ENCODE measurements at places on chromosomes 5 and 9. TPM values are rescaled to one million over a fixed set of nuclear protein-coding genes. Genes with fewer than 3 reads are reported as not detected.

GRCh38 chr5:137583129-137583528 lies 84.0 kb upstream of the SPOCK1 start:
- peaks cover 11% of the 10 kb centered on the region for H3K27me3 ChIP-seq
- H3K36me3 ChIP-seq = no peaks in the 10 kb centered on the region

GRCh38 chr5:111930449-111930848 lies 173.5 kb upstream of the NREP start:
- no peak for DNase-seq
- no peaks in the 10 kb centered on the region for H3K27me3 ChIP-seq
- H3K4me1 ChIP-seq = no peaks in the 10 kb centered on the region
- no peak overlapping the region for H3K27ac ChIP-seq

DNA sequence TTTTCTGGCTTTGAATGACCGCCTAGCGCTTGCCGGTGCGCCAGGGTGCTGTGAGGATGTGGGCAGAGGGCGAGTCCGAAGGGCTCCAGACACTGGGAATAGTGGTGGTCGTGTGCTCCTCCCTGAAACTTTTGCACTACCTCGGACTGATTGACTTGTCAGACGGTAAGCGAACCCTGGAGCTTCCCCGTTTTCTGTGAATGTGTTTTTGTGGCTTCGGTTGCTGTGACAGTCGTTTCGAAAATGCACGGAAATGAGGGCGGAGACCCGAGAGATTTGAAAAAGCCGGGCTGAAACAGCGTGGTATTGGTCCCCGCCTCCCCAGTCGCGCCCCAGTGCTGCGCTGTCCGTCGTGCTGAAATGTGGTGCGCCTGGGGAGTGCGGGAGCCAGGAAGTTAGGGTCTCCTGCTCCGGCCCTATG lies 102.5 kb upstream of the GABRP start:
- no peaks in the 10 kb centered on the region for H3K36me3 ChIP-seq
- peaks cover 7% of the 10 kb centered on the region for H3K27me3 ChIP-seq
- H3K4me3 ChIP-seq = peak overlapping the region; percentile 11
- H3K27ac ChIP-seq = no peak overlapping the region

GRCh38 chr9:70408393-70409040 lies 5.9 kb downstream of the KLF9 start:
- no peak for DNase-seq
- no peaks in the 10 kb centered on the region for H3K36me3 ChIP-seq
- H3K4me3 ChIP-seq = no peak overlapping the region
- no peaks in the 10 kb centered on the region for H3K27me3 ChIP-seq
- H3K4me1 ChIP-seq = peaks cover 6% of the 10 kb centered on the region
- H3K27ac ChIP-seq = no peak overlapping the region

DNA sequence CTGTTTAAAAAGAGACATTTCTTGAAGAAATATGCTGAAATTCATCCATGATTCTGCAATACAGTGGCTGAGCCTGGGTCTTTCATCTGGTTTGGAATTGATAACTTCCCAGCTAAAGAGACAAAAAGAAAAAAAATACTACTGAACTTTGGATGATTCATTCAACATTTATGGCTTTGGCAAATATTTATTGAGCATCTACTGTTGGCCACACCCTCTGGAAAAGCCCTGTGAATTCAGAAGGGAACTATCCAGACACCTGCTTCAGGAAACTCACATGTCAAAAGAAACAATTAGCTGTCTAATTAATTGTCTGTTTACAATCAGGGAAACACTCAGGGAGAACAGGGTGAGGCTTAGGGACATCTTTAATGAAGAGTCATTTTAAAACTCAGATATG lies 17.8 kb upstream of the ZNF622 start:
- H3K4me1 ChIP-seq = no peaks in the 10 kb centered on the region
- no peak for DNase-seq
- no peaks in the 10 kb centered on the region for H3K27me3 ChIP-seq
- no peaks in the 10 kb centered on the region for H3K36me3 ChIP-seq
- no peak overlapping the region for H3K27ac ChIP-seq

PRR16 gene
- total RNA-seq = not detected

FAM221B gene
- total RNA-seq = not detected

CYLC2 gene
- total RNA-seq = not detected

SLC36A2 gene
- total RNA-seq = not detected

IFT74 gene
- 11.1 TPM for total RNA-seq

CTSL gene
- 5.4 TPM for total RNA-seq

CDO1 gene
- total RNA-seq = not detected
